HCEC 1CT (cell line): ENCODE measurements at places on chromosomes 12 and 14.

- no peak for DNase-seq
Observed at GRCh38 chr12:24441458-24441857, 492.0 kb upstream of the SOX5 start.

DNA sequence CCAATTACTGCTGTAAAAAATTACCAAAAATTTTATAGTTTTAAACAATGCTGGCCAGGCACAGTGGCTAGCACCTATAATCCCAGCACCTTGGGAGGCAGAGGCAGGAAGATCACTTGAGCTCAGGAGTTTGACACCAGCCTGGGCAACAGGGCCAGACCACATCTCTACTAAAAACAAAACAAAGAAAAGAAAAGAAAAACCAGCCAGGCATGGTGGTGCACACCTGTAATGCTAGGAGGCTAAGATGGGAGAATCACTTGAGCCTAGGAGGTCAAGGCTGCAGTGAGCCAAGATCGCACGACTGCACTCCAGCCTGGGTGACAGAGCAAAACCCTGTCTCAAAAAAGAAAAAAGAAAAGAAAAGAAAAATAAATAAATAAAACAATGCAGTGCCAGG, 54.0 kb upstream of the ARID2 start:
- no peak for DNase-seq

- no peak for DNase-seq
Observed at GRCh38 chr14:44741431-44741830, 220.3 kb downstream of the KLHL28 start.

DNA sequence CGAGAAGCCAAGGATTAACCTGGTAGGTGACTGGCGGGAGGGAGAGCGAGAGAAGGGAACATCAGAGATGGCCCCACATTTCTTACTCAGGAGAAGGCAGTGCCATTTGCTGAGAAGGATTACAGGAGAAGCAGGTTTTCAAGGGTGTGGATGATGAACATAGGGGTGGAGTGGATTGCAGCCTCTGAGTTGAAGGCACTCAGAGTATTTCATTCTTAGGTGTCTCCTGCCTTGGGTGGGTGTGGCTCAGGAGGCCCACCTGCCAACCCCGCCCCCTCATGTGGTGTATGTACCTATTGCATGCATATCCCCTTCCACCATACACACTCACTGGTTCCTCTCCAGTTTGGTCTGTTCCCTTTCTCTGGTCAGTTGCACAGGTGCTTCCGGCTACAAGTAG, 6.3 kb downstream of the ESPL1 start:
- DNase-seq, result no peak

DNA sequence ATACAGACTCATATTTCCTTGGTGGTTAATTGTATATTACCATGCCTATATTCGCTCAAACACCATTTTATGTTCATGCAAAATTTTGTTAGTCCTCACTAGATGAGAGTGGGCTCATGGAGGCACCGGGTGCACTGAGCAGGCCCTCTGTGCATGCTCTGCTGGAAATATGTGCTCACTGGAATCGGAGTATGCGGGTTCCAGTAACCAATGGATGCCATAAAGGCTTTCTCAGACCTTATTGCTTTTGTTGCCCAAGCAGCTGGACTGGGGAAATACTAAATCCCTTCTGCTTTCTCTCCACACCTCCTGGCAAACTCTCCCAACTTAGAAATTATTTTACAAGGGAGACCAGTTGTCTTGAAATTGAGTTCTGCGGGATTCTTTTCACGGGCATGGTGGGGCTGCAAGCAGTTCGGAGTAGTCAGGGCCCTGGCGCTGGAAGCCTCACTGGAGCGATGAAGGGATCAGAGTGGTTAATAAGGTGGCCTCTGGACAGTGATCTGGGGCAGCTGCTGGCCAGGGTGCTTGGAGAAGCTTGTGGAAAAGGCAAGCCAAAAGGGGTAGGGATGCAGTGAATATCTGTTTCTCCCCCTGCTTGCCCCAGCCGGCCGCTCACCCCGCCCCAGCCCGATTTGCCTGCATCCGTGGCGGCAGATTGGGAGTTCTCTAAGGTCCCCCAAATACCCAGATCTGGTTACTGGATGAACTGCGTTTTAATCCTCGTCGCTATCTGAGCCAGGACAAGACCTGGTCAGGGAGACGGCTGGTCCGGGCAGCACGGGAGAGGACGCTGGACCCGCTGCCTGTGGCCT, 7.4 kb upstream of the HOXC6 start:
- no peak for DNase-seq

GRCh38 chr12:15700595-15700994, 88.6 kb downstream of the EPS8 start:
- peak; percentile 97 for DNase-seq

GRCh38 chr14:69298131-69299071, 38.4 kb downstream of the GALNT16 start:
- no peak for DNase-seq

DNA sequence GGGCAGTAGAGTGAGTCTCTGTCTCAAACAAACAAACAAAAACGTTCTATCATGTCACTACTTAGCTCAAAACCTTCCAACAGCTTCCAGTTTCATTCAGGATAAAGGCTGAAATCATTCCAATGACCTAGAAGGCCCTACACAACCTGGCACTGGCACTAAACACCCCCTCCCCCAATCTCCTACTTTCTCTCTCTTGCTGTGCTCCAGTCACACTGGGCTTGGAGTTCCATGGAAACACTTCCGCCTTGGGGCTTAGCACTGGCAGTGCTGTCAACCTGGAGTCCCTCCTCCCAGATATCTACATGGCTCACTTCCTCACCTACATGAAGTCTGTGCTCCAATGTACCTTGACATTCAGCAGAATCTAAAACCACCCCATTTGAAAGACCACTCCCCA, 65.0 kb upstream of the SINHCAF start:
- DNase-seq, result no peak

DNA sequence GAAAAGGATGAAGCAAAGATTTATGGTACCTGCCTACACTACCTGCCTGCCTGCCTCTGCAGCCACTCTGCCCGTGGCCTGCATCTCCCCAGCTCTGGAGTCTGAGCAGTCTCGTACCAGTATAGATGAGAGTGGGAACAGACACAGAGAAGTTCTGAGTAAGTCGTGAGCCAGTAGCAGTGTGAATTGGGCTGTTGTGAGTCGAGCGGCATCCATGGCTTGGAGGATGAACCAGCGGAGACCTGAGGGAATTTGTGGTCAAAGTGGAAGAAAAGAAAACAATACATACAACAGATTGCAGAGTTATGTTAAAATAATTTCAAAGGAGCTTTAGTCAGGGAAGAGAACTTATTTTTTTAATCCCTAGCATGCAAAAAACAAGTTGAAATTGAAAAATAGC, 25.3 kb downstream of the C2CD5 start:
- no peak for DNase-seq

DNA sequence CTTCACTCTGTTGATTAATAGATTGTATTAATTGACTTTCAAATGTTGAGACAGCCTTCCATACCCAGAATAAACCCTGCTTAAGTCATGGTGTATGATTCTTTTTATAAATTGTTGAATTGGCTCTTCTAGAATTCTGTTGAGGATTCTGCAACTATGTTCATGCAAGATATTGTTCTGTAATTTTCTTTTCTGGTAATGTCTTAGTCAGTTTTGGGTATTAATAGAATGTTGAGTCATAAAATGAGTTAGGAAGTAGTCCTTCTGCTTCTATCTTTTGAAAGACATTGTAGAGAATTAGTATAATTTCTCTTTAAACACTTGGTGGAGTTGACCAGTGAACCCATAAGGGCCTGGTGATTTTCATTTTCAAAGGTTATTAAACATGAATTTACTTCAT, 958.9 kb downstream of the LRFN5 start:
- DNase-seq, result no peak

- no peak for DNase-seq
Observed at GRCh38 chr12:47987411-47988072, 16.7 kb downstream of the COL2A1 start.

- peak; percentile 66 for DNase-seq
Observed at GRCh38 chr14:74333909-74334308, 14.4 kb upstream of the VRTN start.

- DNase-seq, result peak; percentile 11
Observed at GRCh38 chr14:25406818-25407217, 356.9 kb upstream of the STXBP6 start.

DNA sequence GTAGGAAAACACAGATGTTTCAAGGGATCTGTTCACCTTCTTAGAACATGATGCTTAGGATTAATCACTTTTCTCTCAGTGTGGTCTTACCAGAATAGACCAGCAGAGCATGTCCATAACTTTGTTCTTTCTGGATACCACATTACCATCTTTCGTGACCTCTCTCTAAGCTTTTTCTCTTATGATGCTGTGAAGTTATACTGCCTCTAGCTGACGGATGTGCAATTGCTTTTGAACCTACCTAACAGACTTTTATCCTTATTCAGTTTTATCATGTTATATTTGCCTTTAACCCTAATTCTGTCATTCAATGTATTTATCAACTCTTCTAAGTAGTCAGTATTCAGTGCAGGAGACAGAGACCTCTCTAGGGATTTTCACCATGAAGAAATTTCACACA, 246.7 kb downstream of the DACT1 start:
- no peak for DNase-seq

DNA sequence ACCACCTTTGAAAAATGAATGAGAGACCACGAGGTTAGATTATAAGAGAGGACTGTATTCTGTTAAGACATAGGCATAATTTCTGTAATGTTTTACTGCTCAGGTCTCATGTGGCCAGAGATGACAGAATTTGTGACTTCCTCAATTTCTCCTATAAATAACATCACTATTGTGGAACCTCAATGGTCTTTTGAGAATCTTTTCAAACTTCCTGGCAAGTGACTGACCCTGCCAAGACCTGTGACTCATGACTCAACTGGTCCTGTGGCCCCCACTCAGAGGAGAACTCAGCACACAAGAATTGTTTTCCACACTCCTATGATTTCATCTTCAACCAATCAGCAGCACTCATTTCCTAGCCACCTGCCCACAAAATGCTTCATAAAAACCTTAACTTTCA, 508.2 kb upstream of the ATP2B1 start:
- DNase-seq, result peak; percentile 47

DNA sequence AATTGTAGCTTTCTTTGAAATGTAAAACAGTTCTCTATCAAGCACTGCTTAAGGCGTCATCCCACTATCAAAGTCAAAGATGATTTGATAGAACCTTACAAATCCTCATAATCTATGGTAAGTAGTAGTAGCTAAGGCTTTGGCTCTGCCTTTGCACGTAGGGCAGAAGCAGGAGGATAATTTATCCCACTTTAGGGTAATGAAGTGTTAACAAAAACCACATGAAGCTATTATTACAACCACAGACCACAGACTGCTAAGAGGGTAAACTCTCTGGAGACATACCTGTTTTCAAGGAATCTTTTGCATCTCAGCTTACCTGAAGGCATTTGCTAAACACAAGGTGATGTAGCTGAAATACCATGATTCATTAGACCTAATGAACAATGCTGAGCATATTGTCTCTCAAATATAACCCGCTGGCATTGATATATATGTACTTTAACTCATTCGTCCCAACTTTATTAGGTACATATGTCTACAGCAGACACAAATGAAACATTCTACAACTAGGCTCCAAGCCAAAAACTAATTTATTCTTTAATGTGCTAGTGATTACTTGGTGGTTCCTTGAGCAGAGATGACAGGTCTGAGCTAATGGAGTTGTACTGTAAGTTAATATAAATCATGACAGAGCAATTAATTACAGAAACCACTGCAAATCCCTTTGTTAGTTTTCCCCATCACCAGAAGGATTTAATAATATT, 368.8 kb downstream of the ETNK1 start:
- DNase-seq, result no peak

DNA sequence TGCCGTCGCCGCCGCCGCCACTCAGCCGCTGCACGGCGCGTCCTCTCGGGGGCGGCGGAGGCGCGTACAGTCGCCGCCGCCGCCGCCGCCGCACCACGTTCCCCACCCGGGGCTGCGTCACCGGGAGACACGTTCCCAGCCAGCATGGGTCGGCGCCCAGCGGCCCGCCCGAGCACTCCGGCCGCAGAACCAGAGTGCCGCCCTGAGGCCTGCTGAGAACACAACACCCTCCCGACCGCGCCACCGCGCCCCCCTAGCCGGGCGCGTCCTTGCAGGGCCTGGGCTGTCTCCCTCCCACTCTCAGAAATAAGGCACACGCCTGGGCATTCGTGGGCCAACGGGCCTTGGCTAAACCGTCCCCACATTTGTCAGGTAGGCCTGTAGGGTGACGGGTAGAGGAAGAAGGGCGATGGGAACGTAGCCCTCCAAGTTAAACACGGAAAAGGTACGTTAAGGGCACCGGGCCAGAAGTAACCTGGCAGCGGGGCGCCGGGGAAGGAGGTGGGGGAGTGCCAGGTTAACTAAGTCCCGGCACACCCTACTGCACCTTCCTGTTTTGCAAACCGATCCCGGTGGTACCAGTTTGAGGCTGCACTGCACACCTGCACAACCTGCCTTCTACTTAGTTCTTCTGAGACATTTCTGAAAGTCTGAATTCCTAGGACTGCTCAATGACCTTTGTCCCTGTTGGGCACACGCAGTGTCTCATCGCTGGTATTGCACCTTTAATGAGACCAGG, at the start of gene MAP4K5:
Gene MAP4K5, minus strand, starts transcription at position 68 of the 739 bp plus-strand sequence. CDS start 520 bp downstream, outside the sequence.
- peak; percentile 89 for DNase-seq

- DNase-seq, result no peak
Observed at GRCh38 chr12:47841501-47841900, 21.8 kb upstream of the HDAC7 start.

DNA sequence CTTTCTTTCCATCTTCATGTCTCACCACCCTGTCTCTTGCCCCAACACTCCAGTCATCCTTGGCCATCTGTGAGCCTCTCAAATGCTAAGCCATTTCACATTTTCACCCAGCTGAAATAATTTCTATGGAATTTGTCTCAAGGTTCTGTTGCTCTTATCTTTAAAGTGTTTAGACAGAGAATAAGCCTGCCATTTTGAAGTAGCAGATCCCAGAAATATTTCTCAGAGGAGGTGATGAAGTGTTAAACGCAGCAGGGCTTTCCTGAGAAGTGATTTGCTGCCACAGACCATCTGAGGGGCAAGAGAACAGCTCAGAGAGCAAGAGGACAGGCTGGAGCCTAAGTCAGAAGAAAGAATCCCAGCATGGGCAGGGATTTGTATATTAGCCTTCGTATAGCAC, 71.6 kb upstream of the CLMN start:
- DNase-seq, result no peak

- DNase-seq, result no peak
Observed at GRCh38 chr14:61977217-61977616, 215.0 kb downstream of the SNAPC1 start.

GRCh38 chr12:101608301-101609133, 13.7 kb downstream of the MYBPC1 start:
- no peak for DNase-seq
